ENCODE measurements at places on chromosomes 2 and 18.

GRCh38 chr2:156175946-156176345 is 156.6 kb downstream of the NR4A2 start:
- no peak for DNase-seq

DNA sequence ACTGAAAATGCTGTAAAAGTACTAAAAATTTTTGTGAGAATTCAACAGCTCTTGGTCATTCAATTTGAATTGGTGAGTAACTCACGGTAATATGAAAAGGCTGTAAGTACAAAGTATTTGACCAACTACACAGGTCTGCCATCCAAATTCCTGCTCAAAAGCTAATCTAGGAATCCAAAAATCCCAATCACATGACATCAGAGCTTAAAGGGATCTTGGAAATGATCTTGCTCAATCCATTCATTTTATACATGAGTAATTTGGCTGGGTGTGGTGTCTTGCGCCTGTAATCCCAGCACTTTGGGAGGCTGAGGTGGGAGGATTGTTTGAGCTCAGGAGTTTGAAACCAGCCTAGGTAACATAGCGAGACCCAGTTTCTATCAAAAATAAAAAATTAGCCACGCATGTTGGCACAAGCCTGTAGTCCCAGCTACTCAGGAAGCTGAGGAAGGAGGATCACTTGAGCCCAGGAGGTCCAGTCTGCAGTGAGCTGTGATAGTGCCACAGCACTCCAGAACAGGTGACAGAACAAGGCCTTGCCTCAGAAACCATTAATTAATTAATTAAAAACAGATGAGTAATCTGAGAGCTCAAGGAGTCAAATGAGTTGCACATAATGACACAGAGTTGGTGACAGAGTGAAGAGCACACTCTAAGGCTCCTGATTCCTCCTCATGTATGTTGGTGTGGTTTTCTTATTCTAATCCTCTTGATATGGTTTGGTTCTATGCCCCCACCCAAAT is 19.8 kb downstream of the SPIRE1 start:
- DNase-seq: no peak

DNA sequence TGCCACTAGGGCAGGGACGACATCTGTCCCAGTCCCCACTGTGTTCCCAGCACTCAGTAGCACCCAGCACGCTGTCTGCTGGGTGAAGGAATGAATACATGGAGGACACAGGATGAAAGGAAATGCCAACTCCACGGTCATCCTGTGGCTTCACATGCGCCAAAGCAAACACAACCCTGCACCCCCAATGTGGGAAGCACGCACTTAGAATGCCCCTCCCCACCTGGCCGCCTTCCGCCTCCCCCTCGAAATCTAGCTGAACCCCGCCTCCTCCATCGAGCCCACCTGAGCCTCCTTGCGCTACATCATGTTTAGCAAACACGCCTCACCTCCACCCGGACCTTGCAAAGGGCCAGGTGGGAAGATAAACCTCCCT is 33.9 kb downstream of the ADCY3 start:
- DNase-seq: no peak

DNA sequence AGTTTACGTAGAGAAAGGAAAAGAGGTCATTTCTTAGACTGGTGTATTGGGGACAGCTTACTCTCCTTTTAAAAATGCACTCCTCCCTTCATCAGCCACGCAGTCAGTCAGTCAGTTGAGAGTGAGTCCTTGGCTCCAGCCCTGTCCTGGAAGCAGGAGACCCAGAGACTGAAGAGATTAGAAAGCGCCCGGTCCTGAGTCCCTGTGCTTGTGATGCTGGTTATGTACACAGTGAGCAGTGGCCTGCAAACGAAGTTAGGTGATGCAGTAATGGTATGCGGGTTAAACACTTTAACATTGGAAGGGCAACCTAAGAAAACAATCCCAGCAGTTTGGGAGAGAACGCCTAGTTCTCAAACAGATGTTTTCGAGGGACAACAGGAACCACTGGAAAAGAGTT is 6.3 kb upstream of the ASB1 start:
- DNase-seq: no peak

- DNase-seq: no peak
Observed at GRCh38 chr2:3606028-3606369, 11.1 kb downstream of the COLEC11 start.

GRCh38 chr2:154226931-154227330 is 355.2 kb downstream of the GALNT13 start:
- DNase-seq: no peak

- DNase-seq: no peak
Observed at GRCh38 chr2:102660574-102660973, 41.2 kb downstream of the SLC9A2 start.

- no peak for DNase-seq
Observed at GRCh38 chr2:154846842-154847241, 148.3 kb downstream of the KCNJ3 start.

DNA sequence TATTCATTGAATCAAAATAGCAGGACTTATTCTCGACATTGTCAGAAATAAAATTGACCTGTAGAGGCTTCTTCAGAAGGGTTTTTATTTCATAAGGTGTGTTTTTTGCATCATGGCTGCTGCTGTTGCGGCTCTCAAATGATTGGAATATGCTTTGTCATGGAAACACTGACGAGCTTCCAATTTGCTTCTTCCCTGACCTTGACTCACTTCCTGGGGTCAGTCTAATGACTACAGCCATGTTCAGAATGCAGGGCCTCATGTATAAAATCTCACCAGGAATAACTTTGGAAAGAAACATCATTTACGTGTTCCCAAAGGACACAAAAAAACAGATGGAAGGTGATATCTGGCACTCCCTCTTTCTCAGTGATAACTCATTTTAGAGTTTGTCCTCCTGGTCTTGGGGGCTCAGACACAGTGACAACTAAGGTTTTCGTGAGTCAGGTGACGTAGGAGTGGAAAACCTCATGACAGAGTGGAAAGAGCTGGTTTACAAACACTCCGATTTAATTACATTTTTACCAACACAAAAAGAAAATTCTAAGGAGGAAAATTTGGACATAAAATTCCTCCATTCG is 467.0 kb upstream of the RAB12 start:
- no peak for DNase-seq

GRCh38 chr2:173884025-173884802 is 81.0 kb downstream of the SP3 start:
- no peak for DNase-seq

DNA sequence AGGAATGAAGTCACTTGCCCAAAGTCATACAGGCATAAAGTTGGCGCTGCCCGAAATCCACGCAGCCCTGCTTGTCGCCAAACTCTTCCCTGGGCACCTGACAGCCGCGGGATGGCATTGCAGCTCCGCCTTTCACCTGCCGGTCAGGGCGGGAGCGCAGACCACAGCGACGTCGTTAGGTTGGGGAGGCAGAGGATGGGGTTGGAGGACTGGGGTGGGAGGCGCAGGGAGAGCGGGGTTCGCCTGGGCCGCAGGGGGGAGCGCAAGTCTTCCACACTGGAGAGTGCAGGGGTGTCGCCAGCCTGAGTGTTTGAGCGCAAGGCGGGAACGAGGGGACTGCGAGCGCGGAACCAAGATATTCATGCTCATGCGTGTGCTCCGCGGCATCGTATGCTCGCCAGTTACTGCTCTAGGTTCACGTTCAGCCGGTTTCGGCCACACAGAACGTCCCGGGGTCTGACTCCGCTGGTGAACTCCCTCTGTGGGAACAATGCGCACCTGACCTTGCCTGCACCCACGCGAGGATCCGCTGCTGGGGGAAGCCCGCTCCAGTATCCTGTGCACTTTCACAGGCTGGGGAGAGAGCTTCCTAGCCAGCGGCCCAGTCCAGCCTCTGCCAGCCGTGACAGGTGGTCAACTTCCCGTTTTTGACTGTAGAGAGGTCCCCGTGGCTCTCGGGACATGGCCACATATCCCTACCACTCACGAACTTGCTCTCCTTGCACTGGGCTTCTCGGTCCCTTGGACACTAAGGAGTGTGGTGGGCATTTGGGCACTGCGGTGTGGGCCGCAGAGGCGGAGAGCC is 767 bp upstream of the NPPC start:
- no peak for DNase-seq

DNA sequence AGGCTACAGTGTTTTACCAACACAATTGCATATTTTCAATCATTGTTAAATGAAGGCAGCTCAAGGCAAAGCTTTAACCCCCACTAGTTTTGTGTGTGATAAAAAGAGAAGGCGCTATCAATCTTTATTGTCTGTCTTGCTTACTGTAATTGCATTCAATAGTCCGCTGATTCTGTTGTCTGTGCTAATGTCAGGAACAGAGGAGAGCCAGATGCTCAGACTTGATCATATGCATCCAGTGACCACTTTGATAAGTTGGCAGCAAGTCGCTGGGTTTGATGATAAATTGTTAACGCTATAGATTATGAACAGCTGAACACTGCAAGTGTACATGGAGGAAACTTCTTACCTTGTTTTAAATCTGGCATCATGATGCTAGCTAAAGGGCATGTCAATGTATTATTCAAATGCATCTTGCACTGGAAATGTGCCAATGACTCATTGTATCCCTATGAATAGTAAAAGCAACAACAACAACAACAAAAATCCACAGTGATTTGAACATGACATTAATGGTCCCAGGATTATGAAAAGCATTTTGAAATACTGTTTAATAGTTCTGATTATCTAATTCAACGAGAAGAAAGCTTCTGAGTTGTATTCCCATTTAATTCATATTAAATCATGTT is 423.5 kb upstream of the FANCL start:
- no peak for DNase-seq

DNA sequence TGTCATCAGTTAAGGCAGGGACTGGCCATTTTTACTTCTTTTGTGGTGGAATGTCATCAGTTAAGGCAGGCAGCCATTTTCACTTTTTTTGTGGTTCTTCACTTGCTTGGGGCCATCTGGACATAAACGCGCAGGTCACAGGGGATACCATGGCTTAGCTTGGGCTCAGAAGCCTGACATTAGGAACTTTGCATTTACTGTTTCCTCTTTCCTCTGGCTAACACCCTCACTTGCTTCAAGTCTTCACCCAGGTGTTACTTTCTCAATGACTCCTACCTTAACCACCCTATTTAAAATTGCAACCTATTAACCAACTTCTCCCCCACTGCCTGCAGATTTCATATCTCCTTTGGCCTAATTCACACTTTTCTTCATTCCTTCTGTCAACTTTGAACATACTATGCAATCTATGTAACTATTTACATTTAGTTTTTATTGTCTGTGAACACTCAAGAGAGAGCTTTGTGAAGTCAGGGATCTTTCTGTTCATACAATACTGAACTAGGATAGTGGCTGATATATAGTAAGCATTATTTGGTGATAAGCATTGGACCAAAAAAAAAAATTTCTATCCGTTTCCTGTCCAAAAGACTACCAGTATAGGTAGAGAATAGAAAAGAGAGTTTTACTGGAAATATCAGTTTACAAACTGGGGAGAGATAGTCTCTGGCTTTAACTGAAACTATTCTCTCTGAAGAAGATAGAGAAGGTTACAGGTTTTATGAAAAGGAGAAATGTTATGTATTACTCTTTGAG is 600.1 kb upstream of the ZNF804A start:
- DNase-seq: no peak

- DNase-seq: no peak
Observed at GRCh38 chr2:55985406-55985805, 61.8 kb upstream of the EFEMP1 start.

All from GDM1 (cell line).